ENCODE measurements at places on chromosomes 2 and 18.

DNA sequence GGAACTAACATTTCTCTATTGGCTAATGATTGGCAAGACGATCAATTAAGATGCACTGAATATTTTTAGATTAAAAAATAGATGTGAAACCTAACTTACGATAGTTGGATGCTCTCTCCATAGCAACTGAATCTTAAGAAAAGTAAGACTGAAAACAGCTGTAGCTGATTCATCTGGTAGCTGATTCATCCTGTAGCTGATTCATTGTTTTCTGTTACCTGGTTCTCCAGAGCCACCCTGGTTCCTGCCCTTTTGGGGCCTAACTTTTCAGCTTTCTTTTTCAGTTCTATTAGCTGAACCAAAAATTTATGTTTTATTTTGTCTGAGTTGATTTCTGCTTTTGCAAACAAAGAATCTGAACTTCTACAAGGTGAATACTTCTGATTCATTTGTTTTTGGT, 22.7 kb upstream of the SPR start:
- H3K27ac ChIP-seq, result no peak overlapping the region
- H3K36me3 ChIP-seq, result no peaks in the 10 kb centered on the region
- no peaks in the 10 kb centered on the region for H3K4me1 ChIP-seq
- no peak for DNase-seq
- no peak overlapping the region for H3K4me3 ChIP-seq

DNA sequence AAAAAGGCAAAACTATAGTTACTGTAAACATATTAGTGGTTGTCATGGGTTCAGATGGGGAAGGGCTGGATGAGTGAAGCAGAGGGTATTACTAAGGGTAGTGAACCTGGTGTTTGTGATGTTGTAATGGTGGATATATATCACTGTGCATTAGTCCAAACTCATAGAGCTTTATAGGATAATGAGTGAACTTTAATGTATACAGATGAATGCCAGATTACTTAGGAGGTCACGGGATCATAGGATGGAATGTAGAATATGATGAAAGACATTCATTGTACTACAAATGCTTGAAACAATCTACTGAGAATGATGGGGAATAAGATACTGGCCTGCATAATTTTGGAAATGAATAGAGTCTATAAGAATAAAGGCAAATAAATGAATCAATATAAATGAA, 226.7 kb upstream of the ZNF804A start:
- H3K36me3 ChIP-seq, result no peaks in the 10 kb centered on the region
- DNase-seq, result no peak
- H3K4me1 ChIP-seq, result no peaks in the 10 kb centered on the region
- no peaks in the 10 kb centered on the region for H3K27me3 ChIP-seq

- DNase-seq, result no peak
- H3K4me1 ChIP-seq, result no peaks in the 10 kb centered on the region
- H3K27me3 ChIP-seq, result no peaks in the 10 kb centered on the region
- H3K4me3 ChIP-seq, result no peak overlapping the region
- H3K27ac ChIP-seq, result no peak overlapping the region
These were observed 210.3 kb downstream of the SP3 start for GRCh38 chr2:173754837-173755236.

DNA sequence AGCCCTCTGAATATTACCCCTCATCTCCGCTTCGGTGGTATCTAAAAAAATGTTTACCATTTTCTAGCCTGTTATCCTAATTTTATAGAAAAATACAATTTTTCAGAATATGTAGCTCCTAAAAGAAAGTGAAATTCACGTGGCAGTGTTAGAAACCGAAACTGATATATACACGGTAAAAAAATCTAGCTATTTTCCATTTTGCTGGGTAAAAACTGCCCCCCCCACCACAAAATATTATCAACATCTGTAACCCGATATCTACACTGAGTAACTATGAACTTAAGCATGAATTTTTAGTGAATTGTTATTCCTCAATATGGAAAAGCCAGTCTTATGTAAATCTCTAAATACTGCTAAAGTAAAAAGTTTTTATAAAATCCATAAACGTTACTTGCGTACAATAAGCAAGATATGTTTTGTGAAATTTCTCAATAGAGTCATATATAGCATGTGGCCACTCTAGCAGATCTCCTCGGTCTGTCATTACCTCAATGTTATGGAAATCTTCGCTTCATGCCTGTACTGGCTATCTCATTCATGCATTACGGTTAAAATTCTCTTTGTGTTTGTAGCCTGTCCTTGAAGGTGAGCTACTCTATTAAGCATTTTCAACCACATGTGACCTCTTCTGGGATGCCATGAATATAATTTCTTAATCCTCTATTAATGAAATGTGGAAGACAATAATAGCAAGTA, 524.2 kb downstream of the TRIB2 start:
- no peaks in the 10 kb centered on the region for H3K27me3 ChIP-seq
- no peak overlapping the region for H3K4me3 ChIP-seq
- no peak overlapping the region for H3K27ac ChIP-seq
- H3K4me1 ChIP-seq, result no peaks in the 10 kb centered on the region
- H3K36me3 ChIP-seq, result no peaks in the 10 kb centered on the region
- no peak for DNase-seq

GRCh38 chr2:5914811-5915611, 222.8 kb downstream of the SOX11 start:
- no peak overlapping the region for H3K4me3 ChIP-seq
- no peak for DNase-seq
- H3K27me3 ChIP-seq, result no peaks in the 10 kb centered on the region
- no peaks in the 10 kb centered on the region for H3K4me1 ChIP-seq
- no peak overlapping the region for H3K27ac ChIP-seq

DNA sequence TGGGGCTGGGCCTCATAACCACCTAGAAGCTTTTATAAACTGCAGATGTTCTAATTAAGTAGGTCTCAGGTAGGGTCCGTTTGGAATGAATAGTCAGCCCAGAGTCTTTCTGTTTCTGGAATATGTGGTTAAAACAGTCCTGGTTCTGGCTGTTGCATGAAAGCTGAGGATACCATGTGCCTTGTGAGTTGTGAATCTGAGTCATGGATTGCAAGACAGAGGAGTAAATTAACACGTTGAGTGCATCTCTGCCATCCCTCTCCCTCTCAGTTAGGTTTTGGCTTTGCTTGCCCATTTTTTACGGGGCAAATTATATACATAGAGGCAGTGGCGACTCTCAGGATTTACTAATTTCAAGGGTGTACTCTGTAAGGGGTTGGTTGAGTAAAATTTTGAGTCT, 59.1 kb downstream of the NCK2 start:
- no peak for DNase-seq
- no peaks in the 10 kb centered on the region for H3K4me1 ChIP-seq
- no peaks in the 10 kb centered on the region for H3K27me3 ChIP-seq
